ENCODE measurements at places on chromosomes 4 and X. TPM values are rescaled to one million over a fixed set of nuclear protein-coding genes. Genes with fewer than 3 reads are reported as not detected.

The GYPA gene
- not detected for total RNA-seq

DNA sequence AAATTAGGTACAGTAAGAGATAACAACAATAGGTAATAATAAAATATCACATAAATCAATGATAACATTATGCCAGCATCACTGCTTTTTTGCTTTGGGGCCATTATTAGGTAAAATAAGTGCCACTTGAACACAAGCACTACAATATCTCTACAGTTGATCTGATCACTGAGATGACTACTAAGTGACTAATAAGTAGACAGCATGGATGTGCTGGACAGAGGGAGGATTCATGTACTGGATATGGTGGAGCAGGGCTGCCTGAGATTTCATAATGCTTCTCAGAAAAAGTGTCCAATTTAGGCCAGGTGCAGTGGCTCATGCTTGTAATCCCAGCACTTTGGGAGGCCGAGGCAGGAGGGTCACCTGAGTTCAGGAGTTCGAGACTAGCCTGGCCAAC, 137.8 kb upstream of the IL1RAPL2 start:
- DNase-seq: no peak

GRCh38 chr4:58111818-58112217, 1001.6 kb upstream of the IGFBP7 start:
- DNase-seq: no peak

The GPR143 gene
- total RNA-seq: not detected

- no peak for DNase-seq
Observed at GRCh38 chrX:21946925-21947641, 6.6 kb downstream of the SMS start.

The AVPR2 gene
- 0.33 TPM for total RNA-seq

DNA sequence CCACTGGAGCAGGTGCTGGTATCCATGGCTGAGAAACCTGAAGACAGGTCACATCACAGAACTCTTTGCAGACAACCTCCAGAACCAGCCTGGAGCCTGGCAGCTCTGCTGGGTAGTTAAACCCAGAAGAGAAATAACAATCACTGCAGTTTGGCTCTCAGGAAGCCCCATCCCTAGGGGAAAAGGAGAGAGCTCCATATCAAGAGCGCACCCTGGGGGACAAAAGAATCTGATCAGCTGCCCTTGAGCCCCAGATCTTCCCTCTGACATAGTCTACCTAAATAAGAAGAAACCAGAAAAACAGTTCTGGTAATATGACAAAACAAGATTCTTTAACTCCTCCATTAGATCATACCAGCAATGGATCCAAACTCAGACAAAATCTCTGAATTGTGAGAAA, 823.2 kb upstream of the FRG1 start:
- DNase-seq: peak; percentile 6

DNA sequence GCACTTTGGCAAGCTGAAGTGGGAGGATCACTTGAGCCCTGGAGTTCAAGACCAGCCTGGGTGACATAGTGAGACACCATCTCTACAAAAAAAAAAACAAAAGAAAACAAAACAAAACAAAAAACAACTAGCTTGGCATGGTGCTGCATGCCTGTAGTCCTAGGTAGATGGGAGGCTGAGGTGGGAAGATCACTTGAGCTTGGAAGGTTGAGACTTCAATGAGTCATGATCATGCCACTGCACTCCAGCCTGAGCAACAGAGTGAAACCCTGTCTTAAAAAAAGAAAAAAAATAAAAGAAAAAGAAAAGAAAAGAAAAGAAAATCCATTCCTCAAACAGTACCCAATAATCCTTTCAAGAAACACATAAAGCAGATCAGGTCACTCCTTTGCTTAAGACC, 14.9 kb upstream of the ERCC6L start:
- DNase-seq: no peak

DNA sequence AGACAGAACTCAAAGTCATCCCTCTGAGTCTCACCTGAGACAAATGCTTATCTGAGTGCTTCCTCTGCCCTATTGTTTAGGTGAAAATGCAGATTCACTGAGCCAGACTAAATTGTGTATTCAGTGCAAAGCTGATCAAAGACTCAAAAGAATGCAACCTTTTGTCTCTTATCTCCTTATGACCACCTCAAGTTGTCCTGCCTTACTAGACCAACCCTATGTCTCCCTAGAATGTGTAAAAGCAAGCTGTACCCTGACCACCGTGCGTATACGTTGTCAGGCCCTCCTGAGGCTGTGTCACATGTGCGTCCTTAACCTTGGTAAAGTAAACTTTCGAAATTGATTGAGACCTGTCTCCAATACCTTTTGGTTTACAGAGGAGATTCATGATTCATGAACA, 63.6 kb upstream of the SH3RF1 start:
- DNase-seq: no peak

The RRH gene
- total RNA-seq: not detected
